ENCODE measurements at places on chromosomes 6 and 20.
A peak's percentile ranks its signal among the peaks of the same experiment; 100 is the strongest.

- no peak for DNase-seq
These were observed 580.1 kb downstream of the TFAP2B start for GRCh38 chr6:51398793-51399192.

- DNase-seq = no peak
These were observed 24.0 kb downstream of the CDK5RAP1 start for GRCh38 chr20:33377366-33377765.

GRCh38 chr6:33950472-33950881 lies 146.7 kb upstream of the MLN start:
- no peak for DNase-seq

DNA sequence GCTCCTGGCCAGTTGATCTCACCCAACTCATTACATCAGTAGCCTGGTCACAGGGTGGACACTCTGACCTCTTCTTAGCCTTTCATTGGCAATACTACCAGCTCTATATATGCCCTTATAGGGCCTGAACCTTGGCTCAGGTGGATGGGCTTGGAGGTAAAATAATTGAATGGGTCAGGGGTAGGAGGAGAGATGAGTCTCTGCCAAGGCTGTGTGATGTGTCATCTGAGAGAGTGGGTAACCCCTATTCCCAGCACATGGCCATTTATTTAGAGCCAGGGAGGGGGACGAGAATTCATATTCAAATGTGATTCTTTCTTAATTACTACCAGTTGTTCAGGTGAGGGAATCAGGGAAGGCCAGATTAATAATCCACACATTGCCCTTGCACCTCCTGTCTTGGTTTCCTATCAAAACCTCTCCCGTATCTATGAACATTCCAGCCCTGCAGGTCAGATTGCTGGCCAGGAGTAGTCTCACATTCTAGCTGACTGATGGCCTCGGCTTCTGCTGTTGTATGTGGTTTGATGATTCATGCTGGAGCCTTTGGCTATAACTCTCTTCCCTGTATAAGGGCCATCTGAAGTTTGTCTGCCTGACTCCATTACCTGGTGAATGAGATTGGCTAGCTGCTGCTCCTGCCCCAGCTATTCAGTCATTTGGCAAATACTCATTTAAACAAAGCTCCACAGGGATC lies 13.4 kb downstream of the C20orf173 start:
- DNase-seq = peak; percentile 6

DNA sequence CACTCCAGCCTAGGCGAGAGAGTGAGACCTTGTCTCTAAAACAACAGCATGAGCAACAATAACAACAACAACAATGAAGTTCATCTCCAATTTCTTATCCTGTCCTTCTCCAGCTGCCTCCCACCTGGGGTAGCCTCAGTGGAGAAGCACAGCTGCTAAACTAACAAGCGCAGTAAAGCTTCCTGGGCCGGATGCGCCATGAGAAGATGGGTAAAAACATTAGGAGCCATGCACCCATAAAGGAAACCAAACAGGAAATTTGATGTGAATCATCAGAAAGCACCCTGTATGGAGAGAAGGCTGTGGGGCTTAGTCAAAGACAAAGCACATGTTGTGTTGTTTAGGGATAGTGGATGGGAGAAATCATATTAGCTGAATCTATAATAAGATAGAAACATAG lies 61.1 kb upstream of the CCN6 start:
- DNase-seq = no peak

- DNase-seq = no peak
These were observed 174.3 kb downstream of the CDKAL1 start for GRCh38 chr6:20708367-20709124.

DNA sequence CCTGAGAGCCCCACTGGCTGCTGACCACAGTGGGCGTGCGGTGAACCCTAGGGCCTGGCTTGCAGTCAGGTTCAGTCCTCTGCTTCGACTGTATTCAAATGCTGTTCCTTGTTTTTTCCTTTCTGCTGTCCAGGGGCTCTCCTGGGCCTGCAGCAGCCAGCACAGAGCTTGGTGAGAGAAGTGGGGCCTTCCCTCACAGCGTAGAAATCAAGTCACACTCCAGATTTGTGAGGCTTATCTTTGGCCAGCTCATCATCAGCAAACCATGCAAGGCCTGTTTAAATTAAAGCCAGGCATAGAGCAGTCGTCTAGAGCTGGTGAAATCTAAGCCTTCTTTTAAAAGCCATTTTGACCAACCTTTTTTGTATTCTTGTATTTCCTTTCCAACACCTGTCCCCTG lies 8.4 kb downstream of the FAM120B start:
- DNase-seq = no peak

GRCh38 chr6:32809171-32809570 lies 7.6 kb downstream of the HLA-DOB start:
- DNase-seq = no peak

DNA sequence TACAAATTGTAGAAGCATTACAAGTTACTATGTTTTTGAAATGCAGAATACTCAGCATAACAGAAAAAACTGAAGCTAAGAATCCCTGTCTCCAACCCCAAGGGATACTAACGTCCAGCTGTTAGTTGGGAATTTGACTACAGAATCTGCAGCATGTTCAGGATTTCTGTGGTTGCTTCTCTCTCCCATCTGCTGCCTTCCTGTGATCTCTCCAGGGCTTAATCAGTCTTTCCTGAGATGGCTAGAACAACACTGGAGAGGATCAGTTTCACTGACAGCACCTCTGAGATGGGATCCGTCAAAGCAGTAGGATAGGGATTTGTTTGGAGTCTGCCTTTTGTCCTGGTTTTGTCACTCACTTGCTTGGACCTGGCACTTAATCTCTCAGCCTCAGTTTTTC lies 73.3 kb upstream of the NUP153 start:
- no peak for DNase-seq

GRCh38 chr20:24783631-24784492 lies 165.2 kb upstream of the CST7 start:
- DNase-seq = no peak

DNA sequence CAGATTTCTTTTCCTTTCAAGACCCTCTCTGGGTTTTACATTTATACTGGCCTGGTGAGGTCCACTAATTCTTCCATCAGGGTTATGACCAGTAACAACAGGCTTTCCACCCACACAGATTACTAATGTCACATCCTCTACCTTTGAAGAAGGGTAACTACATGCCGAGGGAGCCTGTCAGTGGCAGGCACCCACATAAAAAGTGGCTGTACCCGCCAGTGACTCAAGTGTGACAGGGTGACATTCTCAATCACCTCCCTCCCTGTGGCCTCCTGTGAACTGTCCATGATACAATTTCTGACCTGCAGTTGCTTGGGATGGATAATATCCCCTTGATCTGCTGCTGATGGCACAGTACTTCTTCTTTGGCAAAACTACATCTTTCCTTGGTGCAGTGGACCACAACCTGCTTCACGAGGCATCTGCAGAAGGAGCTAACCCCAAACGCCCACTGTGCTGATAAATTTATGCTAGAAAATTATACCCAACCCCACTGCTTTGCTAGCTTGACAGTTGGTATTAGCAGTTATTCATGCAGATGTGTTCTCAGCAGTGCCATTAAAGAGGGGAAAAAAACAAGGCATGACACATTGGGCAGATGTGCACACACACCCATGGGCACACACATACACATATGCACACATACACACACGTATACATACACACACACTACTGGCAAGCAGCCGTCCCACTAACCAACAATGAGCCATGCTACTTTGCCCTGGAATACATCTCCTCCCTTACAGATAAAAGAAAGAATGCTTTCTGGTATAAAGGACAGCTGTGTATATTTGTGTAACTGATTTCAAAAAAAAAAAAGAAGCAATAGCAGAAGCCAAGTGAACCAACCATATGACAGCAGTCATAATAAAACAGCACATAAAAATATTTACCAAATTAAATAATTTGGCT lies 20.8 kb downstream of the GFOD1 start:
- DNase-seq = no peak

DNA sequence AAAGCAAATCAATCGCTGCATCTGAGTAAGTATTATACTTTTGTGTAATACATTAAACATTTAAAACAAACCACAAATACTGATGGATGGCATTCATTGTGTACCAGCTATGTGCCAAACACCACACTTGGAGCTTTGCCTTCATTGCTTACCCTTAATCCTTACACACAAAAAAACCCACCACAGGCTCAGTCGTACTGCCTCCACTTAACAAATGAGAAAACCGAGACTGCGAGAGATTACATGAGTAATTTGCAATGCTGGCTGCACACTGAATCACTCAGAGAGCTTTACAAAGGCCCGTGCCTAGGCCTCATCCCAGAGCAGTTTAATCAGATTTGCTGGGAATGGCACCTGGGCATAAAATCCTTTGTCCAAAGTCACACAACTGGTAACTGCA lies 130.5 kb downstream of the EDN1 start:
- no peak for DNase-seq

- no peak for DNase-seq
These were observed 40.9 kb downstream of the BCL2L1 start for GRCh38 chr20:31681769-31682168.

DNA sequence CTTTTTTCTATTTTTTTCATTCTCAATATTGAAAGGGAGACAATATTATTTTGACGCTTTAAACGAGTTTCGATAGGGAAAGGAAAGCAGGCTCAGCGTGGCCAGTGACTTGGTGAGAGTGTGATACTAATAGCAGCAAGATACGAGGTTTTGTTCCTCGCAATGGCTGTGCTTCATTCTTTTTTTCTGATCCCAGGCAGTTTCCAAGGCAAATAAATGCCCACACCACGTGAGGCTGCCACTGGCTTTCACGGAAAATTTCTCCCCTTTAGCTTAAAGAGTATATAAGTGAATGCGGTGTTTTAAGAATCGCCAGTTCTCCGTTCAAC lies 196.4 kb upstream of the ZNF184 start:
- no peak for DNase-seq

DNA sequence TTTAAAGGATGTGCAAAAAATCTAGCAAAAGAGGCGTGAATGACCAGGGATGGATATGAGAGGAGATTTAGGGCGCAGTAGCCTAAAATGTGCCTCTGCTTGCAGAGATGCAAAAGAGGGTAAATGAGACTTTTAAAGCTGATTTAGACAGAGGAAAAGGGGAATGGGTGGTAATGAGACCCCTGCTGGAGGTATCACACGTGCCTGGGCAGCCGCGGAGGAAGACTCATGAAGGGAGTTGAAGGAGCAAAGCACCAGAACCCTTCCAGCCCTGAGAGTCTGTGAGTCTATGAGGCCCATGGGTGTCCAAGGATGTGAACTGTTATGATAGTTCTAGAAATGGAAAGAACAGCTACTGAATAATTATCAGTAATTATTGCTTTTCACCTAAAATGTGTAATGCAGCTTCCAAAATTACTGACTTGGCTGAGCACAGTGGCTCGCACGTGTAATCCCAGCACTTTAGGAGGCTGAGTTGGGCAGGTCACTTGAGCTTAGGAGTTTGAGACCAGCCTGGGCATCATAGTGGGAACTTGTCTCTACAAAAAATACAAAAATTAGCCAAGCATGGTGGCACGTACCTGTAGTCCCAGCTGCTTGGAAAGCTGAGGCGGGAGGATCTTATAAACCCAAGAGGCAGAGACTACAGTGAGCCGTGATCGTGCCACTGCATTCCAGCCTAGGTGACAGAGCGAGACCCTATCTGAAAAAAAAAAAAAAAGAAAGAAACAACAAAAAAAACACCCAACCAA lies 38.2 kb upstream of the TIAM2 start:
- DNase-seq = no peak

DNA sequence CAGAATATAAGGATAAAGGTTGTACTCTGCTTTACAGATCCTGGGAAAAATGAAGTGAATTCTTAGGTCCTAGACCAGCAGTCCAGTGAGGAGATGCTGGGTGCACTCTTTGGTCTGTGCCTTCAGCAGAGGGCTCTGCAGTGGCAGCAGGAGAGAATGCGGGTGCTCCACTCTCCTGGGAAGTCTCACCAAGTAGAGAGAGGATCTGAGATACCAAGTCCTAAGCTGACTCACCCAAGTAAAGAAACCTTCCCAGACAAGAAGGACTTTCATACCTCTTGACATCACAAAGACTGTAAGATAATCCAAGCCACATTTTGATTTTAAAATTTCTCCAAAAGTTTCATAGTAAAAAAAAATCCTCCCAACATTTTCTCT lies 116.9 kb upstream of the EMILIN3 start:
- DNase-seq = no peak

GRCh38 chr6:52517502-52518278 lies 59.2 kb downstream of the TRAM2 start:
- DNase-seq = no peak

DNA sequence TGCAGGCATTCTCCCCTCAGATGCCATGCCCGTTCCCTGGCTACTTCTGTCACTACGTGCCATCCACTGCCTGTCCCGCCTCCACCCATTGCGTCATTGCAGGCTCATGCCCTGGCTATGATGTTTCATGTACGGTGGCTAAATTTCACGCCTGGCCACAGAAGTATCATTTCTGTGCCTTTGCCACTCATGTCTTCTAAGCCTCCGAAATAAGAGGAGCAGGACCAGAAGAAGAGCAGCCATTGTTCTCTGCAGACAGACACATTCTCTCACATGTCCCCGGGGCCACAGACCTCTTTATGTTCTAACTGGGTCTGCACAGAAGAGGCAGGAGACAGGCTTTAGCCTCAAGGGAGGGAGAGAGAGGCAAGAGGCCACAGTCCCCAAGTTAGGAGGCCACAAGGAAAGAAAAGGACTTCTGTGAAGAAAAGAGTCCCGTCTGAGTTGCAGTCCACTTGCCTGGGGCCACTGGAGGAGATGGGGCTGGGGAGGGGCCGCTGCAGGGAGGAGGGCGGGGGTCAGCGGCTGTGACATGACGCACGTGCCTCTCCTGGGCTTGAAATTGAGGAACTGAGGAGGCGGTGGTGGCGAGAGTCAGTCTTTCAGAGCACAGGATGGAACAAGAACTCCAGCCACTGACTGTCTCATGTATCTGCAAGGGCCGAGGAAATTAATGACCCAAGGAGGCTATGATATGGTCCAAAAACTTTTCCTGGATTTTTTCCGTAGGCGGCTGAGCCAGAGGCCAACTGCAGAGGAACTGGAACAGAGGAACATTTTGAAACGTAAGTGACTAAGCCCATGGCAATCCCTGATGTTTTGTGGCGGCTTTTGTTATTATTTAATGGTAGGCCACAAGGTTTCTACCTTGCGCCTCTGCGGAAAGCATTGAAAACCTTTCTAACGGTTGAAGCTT lies 55.9 kb downstream of the TBC1D7 start:
- DNase-seq = no peak

DNA sequence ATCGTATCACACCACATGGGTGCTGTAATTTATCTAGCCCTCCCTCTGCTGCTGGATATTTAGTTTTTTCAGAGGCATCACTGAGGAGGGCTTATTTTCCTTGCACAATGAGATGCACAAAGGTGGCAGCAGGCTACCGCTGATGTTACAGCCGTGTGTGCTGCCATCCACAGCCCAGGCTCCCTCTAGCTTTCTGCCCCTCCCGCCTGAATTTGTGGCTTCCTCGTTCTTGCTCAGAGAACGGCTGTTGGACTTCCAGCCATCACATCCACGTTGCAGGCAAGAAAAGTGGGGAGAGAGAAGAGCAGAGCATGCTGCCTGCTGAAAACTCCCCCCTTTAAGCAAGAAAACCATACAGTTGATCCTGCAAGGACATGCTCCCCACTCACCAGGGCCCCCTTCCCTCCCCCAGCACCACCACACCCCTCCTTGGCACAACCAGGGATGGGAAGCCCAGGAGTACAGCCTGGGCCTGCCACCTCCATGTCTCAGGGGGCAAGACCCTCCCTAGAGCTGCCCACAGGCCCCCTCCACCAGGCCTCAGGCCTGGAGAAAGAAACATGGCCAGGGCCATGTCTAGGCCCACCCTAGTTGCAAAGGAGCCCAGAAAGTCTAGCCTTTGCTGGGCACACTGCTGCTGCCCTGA lies 102.6 kb downstream of the MRPL14 start:
- DNase-seq = no peak

- no peak for DNase-seq
These were observed 214.9 kb upstream of the RNF217 start for GRCh38 chr6:124747349-124747748.

GRCh38 chr6:52499026-52499425 lies 77.8 kb downstream of the TRAM2 start:
- no peak for DNase-seq

All from NCI-H1930 (cell line).